Activated CD8-positive, alpha-beta memory T cell treated with anti-CD3 and anti-CD28 coated beads for 1 hour (primary cell): ENCODE measurements at places on chromosomes 1 and 21.

GRCh38 chr21:34897828-34898227, 151.3 kb downstream of the RUNX1 start:
- DNase-seq, result no peak

GRCh38 chr1:19287436-19288185, 959 bp downstream of the AKR7A3 start:
- no peak for DNase-seq

- DNase-seq, result no peak
Observed at GRCh38 chr1:166852918-166853317, 13.6 kb downstream of the POGK start.

GRCh38 chr1:230681599-230681998, 32.3 kb downstream of the AGT start:
- DNase-seq, result no peak

- no peak for DNase-seq
Observed at GRCh38 chr1:119097380-119097779, 43.1 kb downstream of the WARS2 start.
